ENCODE measurements at places on chromosomes 16 and 17.
A peak's percentile ranks its signal among the peaks of the same experiment; 100 is the strongest.

DNA sequence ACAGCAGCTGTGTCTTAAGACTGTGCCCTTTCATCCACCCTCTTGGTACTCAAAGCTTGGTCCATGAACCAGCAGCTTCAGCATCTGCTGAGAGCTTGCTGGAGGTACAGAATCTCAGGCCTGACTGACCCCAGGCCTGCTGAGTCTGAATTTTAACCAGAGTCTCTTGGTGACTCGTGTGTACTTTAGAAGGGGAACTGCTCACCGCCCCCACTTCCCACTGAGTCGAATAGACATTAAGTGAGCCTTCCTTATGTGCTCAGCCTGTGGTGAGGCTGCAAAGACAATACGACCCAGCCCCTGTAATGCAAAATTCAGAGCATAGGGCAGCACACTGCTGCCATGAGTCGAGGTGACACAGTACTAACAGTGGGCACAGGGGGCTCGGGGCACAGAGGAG is 662.8 kb downstream of the WWOX start:
- DNase-seq: no peak

- no peak for DNase-seq
Measured at GRCh38 chr16:27463741-27464591, 62.0 kb downstream of the IL21R start.

- DNase-seq: no peak
Measured at GRCh38 chr17:77011173-77012011, 129.4 kb upstream of the SEC14L1 start.

GRCh38 chr16:55475919-55476318 is 3.1 kb upstream of the MMP2 start:
- no peak for DNase-seq

GRCh38 chr17:68296217-68297191 is 5.2 kb downstream of the ARSG start:
- no peak for DNase-seq

DNA sequence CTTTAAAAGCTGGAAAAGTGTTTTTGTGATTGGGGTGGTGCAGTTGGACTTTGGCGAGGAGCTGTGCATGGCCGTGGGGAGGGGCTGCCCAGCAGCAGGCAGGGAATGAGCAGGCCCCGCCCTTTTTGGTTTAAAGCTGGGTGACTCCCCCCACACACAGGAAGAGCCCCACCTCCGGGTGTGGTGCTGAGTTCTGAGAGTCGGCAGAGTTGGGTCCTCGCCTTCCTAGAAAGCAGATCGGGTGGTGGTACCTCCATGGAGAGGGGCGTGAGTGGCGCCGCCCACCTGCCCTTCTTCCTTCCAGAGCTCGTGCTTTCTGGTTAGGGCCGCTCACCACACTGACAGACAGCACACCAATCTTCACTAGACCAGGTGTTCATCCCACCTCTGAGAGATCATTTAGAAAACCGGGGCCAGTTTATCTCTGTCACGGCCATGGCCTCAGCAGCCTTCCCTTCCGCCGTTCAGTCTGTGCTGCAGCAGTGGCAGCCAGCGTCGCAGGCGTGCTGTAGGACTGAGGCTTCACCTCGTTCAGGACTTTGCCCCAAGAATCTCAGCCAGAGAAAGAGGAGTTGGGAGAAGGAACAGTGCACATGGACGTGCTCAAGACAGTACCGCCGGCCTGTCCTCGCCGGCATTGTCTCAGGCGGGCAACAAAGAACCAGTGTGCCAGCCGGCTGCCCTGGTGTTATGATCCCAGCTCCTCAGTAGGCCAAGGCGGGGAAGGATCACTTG is 144.0 kb upstream of the CHMP6 start:
- no peak for DNase-seq

- no peak for DNase-seq
Measured at GRCh38 chr17:69592692-69593350, 178.3 kb downstream of the MAP2K6 start.

GRCh38 chr16:60107871-60108270 is 1373.8 kb upstream of the GOT2 start:
- no peak for DNase-seq

GRCh38 chr16:9099131-9099625 is 7.7 kb downstream of the HAPSTR1 start:
- no peak for DNase-seq

DNA sequence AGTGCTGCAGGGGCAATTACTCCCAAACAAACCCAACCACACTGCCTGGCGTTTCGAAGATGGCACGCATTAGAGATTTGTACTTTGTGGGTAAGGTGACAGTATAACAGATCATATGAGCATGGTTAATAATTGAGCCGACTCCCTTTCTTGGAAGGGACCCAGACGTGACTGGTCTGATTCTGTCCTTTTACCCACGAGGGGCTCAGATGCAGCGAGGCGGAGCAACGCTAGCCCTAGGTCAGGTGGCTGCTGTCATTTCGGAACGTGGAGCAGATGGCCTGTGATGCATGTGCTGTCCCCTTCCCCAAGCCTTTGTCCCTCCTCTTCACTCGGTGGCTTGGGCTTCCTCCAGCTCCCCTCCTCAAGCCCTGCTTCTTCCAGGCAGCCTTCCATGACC is 84.2 kb downstream of the SNX29 start:
- DNase-seq: no peak

- DNase-seq: no peak
Measured at GRCh38 chr17:42252597-42253550, 23.3 kb downstream of the STAT5B start.

DNA sequence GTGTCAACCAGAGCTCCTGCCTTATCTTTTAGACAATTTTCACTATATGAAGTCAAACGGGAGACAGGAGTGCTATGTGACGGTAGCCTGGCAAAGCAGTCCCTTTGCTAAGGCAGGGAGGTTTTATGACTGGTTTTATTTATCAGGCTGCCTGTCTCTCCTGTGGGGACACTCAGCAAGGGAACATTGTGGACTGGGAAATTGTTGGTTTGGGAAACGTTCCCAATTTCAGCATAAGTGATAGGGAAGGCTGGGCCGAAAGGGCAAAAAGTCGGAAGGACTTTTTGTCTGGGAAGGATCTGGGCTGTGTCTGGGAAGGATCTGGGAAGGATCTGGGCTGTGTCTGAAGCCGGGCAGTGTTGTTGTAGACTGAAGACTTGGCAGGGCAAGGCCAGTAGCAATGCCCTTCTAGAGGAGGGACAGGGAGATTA is 211.2 kb downstream of the PARN start:
- DNase-seq: no peak

DNA sequence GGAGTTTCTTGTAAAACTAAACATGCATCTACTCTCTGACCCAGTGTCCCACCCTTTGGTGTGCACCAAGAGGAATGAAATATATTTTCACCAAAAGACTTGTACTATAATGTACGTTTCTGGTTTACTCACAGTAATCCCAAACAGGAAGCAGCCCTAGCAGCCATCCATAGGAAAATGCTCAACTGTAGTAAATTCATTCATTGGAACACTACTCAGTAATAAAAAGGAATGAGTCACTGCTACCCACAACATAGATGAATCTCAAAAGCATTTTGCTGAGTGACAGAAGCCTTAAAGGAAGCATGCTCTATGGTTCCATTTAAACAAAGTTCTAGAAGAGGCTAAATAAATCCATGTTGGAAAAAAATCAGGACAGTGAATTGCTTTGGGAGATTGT is 37.6 kb upstream of the DHRS7B start:
- no peak for DNase-seq

- DNase-seq: no peak
Measured at GRCh38 chr16:11248133-11248532, 7.9 kb downstream of the SOCS1 start.

DNA sequence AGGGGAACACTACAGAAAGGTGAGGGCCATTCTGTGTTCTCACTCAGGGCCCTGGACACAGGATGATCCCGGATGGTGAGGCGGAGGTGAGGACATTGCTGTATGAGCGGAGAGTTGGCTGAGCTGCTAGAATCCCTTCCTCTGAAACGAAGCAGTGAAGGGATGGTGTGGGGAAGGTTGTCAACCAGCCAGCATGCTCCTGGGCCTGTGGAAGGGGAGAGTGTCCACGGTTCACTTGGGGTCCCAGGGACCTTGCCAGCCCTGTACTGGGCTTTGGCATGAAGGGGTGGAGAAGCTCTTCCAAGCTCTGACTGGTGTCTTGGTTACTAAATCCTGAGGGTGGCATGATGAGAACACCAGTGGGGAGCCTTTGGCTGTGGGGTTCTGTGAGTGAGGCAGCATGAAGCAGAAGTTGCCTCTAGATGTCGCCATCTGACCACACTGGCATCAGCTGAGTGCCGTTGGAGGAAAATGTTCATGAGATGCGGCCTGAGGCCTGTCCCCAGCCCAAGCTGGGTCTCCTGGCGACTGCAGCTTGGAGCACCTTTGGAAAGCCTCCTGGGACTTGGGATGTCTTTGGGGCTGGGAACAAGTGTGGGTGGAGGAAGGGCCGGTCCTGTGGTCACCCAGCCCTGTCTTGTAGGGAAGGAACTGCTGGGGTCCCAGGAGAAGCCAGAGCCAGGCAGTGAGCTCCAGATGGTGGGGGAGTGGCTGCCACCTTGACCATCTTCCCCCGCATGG is 14.8 kb downstream of the PDP2 start:
- DNase-seq: peak; percentile 75

DNA sequence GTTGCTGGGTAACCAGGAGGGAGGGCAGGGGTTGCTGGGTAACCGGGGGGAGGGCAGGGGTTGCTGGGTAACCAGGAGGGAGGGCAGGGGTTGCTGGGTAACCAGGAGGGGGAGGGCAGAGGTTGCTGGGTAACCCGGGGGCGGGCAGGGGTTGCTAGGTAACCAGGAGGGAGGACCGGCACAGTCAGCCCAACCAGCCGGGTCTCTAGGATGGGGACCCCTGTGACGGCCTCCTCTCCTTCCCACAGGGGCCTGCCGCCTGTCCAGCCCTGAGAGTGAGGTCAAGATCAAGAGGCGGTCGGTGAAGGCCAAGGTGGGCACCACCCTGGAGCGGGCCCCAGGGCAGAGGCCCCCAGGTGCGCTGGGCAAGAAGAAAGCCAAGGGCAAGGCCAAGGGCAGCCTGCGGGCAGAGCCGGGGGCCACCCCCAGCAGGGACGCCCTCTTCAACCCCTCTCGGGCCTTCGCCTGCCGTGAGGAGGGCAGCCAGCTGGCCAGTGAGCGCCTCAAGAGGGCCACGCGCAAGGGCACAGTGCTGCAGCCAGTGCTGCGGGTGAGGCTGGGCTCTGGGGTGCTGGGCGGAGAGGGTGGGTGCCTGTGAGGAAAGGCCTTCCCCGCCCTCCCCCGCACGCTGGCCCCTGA is 54.6 kb downstream of the ACTG1 start:
- DNase-seq: no peak

Data from left hindlimb (tissue), 1 donor.